ENCODE measurements at places on chromosomes 1 and 21.

GRCh38 chr1:59137968-59138367 lies 158.9 kb upstream of the FGGY start:
- DNase-seq: no peak

GRCh38 chr1:6386371-6386949 lies 7.1 kb downstream of the ACOT7 start:
- DNase-seq: peak; percentile 17

DNA sequence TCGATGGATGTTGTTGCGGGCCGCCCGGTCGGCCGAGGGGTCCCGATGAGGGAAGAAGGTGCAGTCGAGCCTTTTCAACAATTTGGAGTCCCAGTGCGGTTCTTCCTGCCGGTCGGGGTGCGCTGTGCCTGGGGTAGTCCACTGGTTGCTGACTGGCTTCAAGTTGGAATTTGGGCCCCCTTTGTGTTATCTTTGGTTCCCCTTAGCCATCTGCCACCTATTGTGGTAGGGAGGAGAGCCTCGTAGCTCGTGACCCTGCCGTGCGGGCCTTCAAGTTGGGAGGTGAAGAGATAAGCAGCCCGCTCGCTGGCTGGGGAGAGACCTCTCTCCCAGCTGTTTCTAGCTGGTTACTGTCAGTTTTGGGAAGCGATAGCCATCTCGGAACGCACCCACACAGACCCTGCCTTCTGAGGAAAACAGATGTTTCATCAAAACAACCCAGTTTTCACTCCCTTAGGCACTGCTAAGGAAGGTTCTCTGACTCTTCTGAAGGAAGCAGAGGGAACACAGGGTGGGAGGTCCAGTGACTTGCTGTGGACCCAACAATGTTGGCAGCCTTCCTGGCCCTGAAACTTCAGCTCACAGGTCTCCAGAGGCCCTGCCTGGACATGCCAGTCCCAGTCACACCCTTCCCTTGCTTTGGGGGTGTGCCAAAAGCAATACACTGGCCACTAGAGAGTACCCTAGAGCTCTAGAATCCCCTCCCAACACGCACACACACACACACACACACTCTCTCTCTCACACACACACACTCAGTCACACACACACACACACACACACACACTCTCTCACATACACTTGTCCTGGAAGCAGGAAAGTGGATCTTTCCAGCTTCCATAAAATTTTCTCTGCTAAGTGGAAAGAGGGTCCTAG lies 1.0 kb downstream of the BTG2 start:
- DNase-seq: no peak

DNA sequence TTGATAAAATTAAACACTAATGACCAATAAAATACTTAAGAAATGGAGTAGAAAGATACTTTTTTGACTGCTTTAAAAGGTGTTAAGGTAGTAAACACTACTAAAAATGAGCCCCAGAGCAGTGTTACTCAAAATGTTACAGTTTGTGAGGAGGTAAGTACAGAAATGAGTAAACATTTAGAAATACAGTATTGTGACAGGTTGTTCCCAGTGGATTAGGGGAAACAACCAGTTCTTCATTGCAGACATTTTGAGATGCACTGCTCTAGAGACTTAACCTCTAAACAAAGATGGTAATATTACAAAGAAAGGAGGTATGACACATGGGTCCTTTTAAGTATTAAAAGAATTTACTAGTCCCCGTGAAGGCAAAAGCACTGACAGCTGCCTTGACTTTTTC lies 12.7 kb downstream of the DHX9 start:
- no peak for DNase-seq

GRCh38 chr1:245715970-245716369 lies 561.2 kb downstream of the KIF26B start:
- peak; percentile 30 for DNase-seq

DNA sequence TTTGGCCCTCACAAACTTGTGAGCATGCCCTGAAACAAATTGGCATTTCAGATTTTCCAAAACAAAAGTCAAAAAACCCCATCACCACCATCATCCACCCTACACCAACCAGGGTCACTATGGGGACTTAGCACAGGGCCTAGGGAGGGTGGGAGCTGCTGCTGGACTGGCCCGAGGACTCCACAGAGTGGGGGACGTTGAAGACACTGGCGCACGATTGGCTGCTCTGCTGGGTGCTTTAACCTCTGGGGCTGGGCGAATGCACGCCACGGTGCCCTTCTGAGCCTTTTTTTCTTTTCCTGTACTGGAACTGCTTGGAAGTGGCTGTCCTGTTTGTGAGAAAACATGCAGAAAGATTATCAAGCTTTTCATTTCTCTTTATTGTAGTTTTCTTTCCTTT lies 92.8 kb downstream of the CD247 start:
- no peak for DNase-seq

DNA sequence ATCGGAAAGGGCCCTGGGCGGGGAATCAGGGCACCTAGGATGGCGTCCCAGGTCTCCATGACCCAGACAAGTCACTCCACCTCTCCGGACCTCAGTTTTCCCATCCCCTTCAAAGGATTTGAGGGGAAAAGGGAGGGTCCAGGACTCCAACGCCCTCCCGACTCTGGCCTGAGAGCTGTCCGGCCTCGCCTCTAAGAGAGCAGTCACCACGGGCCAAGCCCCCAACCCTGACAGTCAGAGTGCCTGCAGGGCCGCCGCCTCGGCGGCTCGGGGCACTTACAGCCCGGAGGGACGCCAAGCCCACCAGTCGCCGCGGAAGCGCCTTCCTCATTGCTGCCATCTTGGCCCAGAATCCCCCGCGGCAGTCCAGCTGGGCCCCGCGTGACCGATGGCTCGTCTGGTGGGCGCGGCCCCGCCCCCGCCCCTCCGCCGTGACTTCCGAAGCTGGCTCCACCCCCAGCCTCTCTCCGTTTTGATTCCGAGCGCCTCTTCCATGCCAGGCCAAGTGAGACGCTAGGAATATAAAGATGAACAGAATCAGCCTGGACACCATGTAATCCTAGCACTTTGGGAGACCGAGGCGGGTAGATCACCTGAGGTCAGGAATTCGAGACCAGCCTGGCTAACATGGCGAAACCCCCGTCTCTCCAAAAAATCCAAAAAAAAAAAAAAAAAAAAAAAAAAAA lies at the start of gene HMGCL:
Gene HMGCL (minus strand): TSS at position 354 of the 686 bp plus-strand sequence. CDS start 14 bp downstream, at position 340.
- DNase-seq: peak; percentile 16

GRCh38 chr1:195714248-195714647 lies 894.0 kb downstream of the KCNT2 start:
- no peak for DNase-seq

- DNase-seq: peak; percentile 45
Observed at GRCh38 chr1:97999320-97999719, 78.5 kb upstream of the DPYD start.

DNA sequence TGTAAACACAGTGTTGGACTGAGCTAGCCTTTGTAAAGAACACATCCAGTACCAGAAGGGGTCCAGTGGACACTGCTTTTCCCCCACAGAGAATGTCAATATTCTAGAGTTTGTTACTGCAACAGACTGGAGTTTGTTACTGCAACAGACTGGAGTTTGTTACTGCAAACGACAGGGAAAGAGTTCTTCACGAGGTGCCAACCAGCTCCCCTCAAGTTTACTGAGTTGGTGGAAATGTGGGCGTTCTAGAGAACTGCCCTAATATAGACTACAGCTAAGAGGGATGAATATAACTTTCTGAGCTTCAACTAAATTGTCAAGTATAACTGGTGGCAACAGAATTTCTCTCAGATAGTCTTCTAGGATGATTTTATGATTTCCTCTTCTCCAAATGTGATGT lies 73.8 kb upstream of the NEK2 start:
- DNase-seq: no peak

DNA sequence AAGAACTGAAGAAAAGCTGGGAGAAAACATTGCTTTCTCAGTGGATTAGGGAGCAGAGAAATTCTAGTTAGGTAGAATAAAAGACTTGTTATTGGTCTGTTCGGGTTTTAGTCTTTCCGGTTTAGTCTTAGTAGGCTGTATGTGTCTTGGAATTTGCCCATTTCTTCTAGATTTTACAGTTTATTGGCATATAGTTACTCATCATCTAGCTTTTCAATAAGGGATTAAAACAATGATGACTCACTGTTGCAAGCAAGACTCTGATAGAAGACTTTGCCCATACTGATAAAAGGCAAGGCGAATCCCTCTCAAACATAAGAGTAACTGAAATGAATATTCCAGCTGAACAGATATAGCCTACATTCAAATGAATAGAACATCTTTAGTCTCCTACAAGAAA lies 62.3 kb downstream of the GPR137B start:
- DNase-seq: no peak

DNA sequence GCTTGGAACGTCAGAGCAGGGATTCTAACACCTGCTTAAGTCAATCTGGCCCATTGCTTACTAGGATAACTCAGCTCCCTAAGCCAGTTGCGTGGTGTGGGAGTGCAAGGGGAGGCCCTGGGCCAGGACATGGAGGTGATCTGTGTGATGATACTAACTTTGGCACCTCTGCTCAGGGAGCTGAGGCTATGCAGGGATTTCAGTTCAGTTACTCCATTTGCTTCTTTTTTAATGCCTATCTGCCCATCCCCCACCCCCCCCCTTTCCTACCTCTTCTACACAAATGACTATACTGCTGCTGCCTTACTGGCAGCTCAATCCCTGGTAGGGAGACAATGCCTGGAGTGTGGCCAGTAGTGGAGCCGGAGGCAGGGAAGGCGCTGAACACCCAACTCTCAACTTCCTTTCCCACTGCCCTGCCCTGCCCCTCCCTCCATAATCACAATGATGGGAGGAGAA lies 19.5 kb downstream of the INKA2 start:
- DNase-seq: no peak

GRCh38 chr1:100810360-100810759 lies 84.3 kb downstream of the EXTL2 start:
- no peak for DNase-seq

DNA sequence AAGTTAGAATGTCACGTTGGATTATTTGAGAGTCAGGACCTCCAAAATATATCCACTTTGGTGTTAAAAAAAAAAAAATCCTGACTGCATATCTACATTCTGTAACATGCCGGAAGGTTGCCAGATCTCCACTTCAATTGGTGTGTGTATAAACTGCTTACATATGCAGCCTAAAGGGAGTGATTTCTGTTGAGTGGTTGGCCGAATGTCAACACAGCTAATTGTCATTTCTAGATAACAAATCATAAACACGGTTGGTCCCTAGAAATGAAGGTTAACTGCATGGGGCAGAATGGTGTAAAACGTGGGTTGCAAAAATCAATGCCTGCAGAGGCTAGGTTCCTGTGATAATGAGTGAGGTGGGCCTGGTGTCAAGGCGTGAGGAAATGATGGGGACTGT lies 15.0 kb upstream of the ROR1 start:
- no peak for DNase-seq

DNA sequence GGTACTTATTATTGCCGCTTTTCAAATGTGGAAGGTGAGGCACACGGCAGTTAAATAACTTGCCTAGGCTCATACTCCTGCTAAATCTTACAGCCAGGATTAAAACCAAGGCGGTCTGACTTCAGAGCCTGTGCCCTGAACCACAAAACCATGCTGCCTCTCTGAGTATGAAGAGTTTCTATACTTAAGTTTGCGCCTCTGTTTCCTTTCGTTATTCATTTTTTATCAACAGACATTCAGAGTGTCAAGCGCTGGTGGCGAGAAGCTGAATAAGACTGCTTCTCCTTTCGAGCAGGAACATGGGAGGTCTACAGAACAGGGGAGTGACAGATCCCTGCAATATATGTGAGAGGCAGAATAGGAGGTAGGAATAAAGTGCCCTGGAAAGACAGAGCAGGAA lies 96.0 kb upstream of the DUSP10 start:
- DNase-seq: no peak

DNA sequence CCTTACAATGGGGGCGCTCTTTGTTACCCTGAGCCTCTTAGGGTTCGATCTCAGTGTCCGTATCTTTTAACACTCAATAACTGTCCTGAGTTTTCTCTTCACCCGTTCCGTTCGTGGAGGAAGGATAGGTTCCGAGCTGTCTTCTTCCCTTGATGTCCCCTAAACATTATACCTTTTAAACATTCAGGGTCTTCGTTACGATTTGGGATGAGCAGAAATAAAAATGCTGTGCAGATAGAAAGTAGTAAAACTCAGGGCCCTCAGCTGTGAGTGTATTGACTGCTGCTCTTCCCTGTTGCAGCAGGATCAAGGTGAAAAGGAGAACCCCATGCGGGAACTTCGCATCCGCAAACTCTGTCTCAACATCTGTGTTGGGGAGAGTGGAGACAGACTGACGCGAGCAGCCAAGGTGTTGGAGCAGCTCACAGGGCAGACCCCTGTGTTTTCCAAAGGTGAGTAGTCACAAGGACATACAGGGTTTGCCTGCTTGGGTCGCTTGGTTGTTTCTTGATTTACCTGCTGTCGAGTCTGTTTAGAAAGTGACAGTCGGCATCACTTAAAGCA lies 784 bp downstream of the RPL11 start:
- DNase-seq: no peak

- DNase-seq: no peak
Observed at GRCh38 chr1:6801966-6802365, 16.7 kb downstream of the CAMTA1 start.

DNA sequence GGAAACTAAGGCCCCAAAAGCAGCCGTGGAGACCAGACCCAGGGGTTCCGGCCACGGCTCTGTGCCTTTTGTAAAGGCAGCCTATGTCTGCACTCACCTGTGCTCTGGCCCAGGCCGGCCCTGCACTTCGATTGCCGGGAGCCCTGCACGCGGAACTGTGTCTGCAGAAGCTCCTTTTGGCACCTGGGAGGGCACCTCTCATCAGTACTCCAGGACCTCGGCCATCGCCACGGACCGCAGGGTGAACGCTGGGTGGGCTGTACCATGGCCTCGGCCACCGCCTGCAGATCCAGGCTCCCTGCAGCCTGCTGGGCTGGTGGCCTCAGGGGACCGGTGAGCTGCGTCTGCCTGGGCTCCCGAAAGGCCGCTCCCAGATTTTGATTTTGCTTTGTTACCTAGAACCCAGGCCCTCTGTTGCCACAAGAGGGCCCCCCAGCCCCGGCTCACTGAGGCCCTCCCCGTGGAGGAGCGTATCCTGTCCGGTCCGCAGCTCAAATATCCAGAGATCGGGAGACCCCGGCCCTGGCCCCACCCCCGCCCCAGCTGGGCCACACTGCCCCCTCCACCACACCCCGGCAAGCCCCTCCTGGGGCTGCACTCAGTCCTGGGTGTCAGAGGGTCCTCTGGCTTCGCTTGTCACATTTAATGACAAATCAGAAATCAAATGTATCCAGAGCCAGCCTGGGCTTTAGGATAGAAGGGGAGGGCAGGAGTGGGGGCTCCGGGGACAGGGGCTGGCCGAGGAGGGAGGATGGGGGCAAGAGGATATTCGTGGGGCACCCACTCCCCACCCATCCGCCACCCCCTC lies 60.2 kb upstream of the PDE9A start:
- peak; percentile 5 for DNase-seq

DNA sequence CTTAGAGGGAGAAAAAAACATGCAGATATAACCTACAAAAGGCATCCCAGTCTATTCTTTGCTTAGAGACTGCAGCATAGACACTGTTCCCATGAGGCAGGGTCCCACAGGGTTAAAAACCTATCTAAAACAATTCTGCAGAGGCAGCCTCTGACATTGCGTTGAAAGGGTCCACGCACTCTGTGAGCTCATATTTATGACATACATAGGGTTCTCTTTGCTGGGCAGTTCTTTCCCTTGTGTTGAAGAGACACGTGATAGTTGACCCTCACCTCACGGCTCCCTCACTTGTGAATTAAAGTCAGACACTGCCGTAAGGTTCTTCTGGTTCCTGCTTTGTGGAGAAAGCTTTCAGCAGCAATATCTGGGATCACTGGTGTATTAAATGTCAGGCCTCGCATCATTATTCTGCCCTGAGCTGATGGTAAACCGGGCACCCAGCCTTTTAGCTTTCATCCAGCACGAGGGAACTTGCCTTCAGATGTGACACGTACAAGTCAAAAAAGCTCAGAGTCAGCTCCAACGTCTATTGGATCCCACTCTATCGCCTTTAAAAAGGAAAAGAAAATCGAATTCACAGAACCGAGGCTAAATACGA lies 52.8 kb upstream of the HNRNPU start:
- no peak for DNase-seq

Measured in SW 1271 (cell line).